Stimulated activated CD4-positive, alpha-beta T cell treated with anti-CD3 and anti-CD28 coated beads, Interleukin-1b, Interleukin-23, amount 100 ng/mL, for 24 hours (primary cell): ENCODE measurements at places on chromosomes 4 and X.

GRCh38 chr4:99655308-99656081, 2.1 kb downstream of the C4orf54 start:
- no peak for DNase-seq

GRCh38 chr4:182604953-182605352, 312.2 kb downstream of the DCTD start:
- DNase-seq = no peak

DNA sequence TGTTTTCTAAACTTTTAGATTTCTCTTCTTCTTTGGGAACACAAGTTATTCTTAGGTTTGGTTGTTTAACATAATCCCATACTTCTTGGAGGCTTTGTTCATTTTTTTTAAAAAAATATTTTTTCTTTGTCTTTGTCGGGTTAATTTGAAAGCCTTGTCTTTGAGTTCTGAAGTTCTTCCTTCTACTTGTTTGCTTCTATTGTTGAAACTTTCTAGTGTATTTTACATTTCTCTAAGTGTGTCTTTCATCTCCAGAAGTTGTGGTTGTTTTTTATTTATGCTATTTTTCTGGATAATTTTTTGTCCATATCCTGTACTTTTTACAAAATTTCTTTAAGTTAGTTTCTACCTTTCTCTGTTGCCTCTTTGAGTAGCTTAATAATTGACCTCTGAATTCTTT, 116.1 kb downstream of the NPNT start:
- DNase-seq = no peak

- DNase-seq = no peak
Observed at GRCh38 chrX:152072236-152072635, 66.1 kb downstream of the MAGEA10 start.

DNA sequence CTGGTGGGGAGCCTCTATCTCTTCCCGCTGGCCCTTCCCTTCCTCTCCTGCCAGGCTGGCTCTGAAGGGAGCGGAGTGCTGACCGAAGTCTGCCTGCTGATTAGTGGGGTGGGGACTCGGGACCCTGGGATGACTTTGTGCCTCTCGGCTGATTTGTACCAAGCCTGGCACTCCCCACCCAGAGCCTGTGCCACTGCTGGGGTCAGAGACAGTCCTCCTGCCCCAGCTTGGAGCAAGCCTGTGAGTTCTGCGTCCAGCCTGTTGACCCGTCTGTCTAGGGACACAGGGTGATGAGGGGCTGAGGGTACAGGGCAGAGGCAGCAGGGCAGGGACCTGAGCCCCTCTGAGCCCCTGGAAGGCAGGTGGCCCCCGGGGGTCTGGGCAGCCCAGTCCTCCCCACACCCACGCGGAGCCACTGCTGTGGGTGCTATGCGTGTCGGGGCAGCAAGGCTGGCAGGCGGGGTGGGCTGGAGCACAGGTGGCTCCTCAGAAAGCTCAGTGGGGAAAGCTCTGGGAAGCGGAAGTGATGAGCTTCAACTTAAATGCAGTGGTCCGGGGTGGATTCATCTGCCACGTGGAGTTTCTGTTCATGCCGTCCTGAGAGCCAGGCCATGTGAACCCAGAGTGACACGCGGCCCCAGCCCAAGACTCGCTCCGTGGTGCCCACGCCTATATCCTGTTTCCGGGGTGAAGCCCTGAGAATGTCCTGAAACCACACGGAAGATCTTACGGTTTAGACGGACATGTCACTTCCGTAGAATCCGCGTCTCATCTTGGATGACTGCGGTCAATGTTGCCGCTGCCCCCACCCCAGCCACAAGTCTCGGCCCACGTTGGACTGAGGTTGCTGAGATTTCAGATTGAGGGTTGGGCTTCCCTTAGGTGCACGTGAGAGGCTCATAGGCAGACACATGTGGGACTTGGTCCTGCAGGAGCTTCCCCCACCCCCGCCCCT, 21.1 kb upstream of the UVSSA start:
- no peak for DNase-seq
